EL (cell line): ENCODE measurements at places on chromosomes 4 and X.

DNA sequence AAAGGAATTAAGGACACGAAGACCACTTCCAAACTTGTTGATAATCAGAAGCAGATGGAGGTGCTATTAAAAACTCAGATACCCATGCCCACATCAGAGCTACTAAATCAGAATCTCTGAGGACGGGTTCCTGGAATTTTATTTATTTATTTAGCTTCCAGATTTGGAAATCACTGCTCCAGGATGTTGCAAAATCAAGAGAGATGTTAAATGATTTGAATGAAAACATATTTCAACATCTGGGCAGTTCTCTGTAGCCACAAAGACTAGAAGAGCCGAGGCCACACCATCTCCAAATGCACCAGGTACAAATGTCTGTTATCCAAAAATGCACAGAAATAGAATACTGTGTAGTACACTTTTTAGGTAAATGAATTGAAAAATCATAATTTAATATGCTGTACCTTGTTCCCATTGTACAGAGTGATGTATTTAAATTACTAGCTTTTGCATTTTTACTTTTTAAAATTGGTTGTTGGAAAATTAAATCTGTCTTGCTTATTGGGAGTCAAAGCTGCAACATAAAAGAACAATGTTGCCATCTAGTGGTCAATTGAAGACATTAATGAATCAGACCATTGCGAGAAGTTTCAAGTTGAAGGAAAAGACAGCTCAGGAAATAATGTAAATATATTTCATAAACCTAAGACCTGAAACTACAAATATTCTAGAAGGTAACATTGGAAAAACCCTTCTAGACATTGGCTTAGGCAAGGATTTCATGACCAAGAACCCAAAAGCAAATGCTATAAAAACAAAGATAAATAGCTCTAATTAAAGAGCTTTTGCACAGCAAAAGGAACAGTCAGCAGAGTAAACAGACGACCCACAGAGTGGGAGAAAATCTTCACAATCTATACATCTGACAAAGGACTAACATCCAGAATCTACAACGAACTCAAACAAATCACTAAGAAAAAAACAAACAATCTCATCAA, 151.3 kb upstream of the TTC29 start:
- DNase-seq = peak; percentile 53

DNA sequence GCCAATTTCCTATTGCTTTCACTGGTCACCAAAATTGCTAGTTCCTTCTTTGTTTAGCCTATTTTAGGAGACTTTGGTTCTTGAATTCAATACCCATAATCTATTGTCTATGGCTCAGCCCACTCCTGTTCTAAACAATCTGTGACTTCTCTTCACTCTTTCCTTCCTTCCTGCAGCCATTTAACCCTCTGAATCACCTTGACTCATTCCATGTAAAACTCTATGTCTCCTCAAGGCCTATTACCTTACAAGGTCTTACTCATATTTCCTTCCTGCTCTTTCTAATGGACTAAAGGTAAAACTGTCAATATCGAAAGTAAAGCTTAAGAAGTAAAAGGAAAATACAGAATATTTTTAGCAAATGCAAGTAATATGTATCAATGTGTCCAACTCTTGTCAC, 301.6 kb downstream of the ARHGAP24 start:
- peak; percentile 44 for DNase-seq

DNA sequence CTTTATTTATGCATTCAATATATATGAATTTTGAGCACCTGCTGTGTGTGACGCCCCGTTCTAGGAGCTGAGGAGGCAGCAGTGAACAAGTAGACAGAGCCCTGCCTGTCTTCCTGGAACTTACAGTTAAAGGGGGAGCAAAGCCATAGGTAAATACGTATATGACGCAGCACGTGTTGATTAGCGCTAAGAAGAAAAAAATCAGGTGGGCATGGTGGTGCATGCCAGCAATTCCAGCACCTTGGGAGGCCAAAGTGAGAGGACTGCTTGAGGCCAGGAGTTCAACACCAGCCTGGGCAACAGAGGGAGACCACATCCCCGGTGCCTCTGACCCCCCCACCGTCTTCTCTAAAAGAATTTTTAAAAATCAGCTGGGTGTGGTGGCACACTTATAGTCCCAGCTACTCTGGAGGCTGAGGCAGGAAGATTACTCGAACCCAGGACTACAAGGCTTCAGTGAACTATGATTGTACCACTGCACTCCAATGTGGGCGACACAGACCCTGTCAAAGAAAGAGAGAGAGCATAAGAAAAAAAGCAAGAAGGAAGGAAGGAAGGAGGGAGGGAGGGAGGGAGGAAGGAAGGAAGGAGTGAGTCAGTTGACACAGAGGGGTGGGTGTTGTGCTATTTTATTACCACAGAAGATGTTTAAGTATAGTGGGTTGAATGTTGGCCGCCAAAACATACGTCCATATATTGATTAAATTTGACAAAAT, 5.4 kb upstream of the KIAA0232 start:
- DNase-seq = no peak

DNA sequence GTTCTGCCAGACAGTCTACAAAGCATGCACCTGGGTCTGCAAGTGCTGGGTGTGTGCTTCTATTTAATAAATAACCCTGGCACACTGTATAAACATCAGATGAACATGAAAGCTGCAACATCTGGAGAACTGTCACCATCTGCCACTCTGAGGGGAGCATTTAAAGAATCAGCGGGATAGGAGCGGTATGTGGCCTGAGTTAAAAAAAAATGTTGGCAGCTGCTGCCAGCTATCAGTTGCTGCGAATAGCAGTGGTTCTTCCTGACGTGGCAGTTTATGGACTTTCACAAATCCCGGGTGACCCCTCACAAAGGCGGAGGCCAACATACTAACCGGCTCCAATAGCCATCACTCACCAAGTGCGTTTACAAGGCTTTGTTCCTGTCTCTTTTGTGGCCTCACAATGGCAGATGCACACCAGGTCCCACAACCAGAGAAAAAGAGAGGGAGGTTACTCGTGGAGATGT, 95.1 kb downstream of the RASL11B start:
- DNase-seq = no peak

DNA sequence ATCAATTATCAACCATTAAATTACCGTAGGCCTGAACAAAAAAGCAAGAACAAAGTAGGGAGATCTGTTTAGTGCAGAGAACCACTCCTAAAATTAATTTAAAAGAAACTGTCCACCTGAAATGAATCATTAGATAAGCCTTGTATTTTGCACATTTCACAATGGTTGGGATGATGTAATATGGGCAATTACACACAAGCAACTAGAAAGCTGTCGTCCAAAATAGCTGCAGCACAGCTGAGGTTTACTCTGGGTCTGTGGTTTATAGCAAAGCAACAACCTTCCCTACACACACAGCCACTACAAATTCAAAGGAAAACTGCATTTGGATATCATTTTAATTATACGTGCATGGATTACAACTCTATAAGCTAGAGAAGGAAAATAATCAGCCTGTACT, 28.5 kb downstream of the PCDH19 start:
- no peak for DNase-seq

- peak; percentile 66 for DNase-seq
Observed at GRCh38 chr4:143616771-143617170, 83.7 kb downstream of the FREM3 start.

GRCh38 chr4:156751486-156751885, 220.1 kb downstream of the PDGFC start:
- DNase-seq = peak; percentile 66

GRCh38 chr4:123987408-123987807, 590.8 kb downstream of the SPRY1 start:
- DNase-seq = no peak
